ENCODE measurements at places on chromosomes 16 and 17.

DNA sequence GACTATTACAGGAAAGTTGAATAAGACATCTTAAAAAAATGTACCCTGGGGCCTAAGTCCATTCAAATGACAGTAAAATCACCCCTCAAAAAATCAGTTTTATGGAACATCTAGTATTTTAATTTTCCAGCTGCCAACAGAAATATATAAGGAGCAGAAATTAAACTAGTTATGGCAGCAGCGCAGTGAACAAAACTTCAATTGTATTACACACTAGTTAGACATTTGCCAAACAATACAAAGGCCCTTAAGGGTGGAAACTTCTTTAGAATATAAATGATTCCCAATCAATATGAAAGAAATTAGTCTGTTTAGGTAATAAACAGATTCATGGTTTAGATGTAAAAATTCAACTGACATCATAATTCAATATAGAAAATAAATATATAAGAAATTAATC is 18.1 kb upstream of the RFFL start:
- DNase-seq: no peak

DNA sequence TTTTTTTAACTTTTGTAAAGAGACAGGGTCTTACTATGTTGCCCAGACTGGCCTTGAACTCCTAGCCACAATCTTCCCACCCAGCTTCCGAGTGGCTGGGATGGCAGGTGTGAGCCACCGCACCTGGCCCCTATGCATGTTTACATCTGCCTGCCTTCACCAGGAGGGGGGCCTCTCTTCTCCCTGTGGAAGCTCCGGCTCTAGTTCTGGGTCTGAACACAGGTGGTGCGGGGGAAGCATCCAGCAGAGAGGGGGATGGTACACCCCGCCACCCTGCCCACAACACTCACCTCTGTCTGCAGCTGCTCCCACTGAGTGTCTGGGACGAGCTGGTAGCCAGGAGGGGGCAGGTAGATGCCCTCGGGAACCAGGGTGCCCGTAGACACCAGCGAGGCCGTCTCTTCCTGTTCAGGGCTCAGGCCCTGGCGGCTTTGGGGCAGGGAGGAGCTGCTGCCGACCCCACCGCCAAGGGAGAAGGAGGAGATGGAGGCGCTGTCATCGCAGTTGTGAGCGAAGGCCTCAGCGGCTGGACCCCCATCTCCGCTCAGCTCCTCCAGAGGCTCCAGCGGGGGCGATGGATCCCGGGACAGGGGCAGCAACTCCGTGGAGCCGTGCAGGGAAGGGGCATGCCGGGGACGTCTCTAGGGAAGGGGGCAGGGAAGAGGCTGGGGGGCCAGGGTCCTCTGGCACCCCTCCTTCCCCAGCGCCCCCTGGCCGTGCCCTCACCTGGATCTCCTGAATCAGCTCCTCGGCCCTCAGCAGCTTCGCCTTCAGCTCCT is 10.9 kb downstream of the RABEP2 start:
- no peak for DNase-seq

DNA sequence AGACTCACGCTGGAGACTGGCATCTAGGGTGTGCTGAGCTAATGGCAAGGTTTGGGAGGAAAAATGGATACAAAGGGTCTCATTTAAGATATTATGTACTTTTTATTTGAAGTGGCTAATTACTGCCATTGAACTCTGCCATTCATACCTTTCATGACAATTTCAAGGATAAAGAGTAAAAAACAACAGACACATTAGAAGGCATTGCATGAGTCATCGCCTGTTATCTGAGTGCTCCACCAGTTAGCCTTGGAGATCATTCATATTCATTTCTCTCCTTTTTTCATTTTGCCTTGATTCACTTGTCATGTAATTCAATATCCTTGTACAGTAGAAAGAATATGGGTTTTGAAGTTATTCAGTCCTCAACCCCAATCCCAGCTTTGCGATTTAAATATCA is 109.5 kb downstream of the CDH8 start:
- peak; percentile 31 for DNase-seq

- no peak for DNase-seq
These were observed 13.6 kb upstream of the BCAS3 start for GRCh38 chr17:60664022-60664421.

DNA sequence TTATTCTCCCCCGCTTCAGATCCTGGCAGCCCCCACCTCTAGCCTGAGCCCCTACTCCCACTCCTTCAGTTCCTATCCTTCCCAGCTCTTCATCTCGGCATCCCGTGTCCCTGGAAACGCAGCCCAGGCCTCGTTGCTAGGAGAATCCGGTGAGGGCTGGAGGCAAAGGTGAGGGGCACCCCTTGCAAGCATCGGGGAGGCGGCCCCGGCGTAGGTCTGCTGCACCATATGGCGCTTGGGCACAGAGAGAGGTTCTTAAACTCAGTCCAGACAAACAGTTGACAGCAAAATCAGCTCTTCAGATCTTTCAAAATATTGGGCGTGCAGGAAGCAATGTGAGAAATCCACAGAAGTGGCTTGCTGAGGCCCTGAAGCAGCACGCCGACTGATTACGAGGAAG is 15.0 kb downstream of the SLC38A8 start:
- DNase-seq: no peak
